COR-L47 (cell line): ENCODE measurements at places on chromosomes 2 and 18.

GRCh38 chr18:57900906-57901435 lies 97.9 kb upstream of the ATP8B1 start:
- no peak for DNase-seq

- DNase-seq: no peak
These were observed 111.4 kb downstream of the NFATC1 start for GRCh38 chr18:79507076-79507545.

DNA sequence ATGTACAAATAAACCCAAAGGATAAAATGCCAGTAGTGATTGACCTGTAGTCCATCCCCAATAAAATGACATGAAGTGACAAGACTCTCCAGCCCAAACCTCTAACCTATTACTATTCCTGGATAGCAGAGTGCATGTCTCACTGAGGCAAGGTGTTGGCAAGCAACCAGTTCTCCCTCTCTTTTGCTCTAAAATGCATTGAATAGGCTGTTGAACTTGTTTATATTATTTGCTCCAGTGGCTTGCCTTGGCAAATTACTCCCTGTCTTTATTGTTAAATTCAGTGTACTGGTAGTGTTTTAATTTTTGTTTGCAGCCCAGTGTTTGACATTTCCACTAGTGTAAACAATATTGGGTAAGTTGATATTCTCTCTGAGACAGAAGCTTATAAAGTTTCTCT lies 70.5 kb downstream of the CSRNP3 start:
- peak; percentile 72 for DNase-seq

GRCh38 chr2:177525351-177525924 lies 132.9 kb downstream of the AGPS start:
- no peak for DNase-seq

DNA sequence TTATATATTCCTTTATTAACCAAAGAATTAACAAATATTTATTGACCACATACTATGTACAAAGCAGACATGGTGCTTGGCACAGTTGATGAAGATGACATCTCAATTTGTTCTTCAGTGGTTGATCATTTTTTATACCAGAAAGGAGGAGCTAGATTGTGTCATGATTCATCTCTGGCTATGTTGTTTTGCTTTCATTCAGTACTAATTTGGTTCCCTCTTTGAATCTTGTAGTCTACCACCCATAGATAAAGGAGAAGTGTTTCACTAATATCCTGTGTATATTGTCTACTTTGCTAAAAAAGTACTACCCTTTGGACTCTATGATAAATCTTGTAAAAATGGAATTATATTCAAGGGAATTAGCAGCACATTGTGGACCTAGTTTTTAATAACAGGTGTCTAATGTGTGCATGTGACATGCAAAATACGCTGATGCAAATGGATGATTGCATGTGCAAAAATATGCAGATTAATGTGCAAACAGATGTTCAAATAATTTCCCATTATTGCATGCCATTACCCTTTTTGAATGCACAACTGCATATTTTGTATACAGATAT lies 313.2 kb upstream of the ZEB2 start:
- DNase-seq: no peak

- no peak for DNase-seq
These were observed 28.5 kb upstream of the MLPH start for GRCh38 chr2:237458519-237458918.

GRCh38 chr2:177543007-177543760 lies 150.6 kb downstream of the AGPS start:
- no peak for DNase-seq

GRCh38 chr2:239675826-239676715 lies 275.3 kb upstream of the HDAC4 start:
- DNase-seq: no peak

- DNase-seq: no peak
These were observed 166.4 kb downstream of the TMEM247 start for GRCh38 chr2:46645681-46646162.

DNA sequence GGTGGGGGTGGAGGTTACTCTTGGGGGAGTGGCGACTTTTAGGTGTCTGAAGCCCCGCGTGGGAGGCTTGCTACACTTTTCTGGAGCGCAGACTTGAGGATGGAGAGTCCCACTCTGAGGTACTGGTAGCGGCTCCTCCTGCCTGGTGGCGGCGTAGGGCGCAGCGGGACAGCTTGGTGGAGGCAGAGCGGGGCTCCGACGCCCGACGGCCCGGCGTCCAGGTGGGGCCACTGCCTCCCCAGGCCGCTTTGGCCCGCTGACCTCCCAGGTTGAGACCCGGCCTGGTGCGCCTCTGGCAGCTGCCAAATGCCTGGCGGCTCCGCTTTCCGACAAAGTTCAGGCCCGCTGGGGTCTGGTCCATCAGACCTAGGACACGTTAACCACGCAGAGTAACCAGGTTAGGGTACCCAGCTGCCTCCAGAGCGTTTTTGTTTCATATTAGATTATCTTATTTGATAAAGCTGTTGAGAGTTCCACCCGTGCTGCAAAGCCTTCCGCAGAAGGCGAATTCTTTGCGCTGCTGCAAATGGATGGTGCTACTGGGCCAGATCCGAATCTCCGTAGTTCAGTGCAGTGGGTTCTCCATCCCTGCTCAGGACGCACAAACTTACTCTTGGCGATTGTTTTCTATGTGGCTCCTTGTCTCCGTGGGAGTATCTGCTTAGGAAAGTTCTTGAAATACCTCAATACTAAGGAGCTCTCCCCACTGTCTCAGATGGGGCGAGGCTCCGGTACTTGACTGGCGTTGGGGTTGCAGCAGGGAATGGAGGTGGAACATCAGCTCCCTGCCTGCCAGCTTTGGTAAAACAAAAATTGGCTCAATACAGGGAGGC lies 405.9 kb downstream of the XIRP2 start:
- peak; percentile 9 for DNase-seq

- no peak for DNase-seq
These were observed 3.4 kb downstream of the FANCL start for GRCh38 chr2:58237741-58238140.

- DNase-seq: no peak
These were observed 381.8 kb downstream of the CPS1 start for GRCh38 chr2:210938228-210938627.

GRCh38 chr18:63140997-63141777 lies 178.4 kb downstream of the BCL2 start:
- no peak for DNase-seq

DNA sequence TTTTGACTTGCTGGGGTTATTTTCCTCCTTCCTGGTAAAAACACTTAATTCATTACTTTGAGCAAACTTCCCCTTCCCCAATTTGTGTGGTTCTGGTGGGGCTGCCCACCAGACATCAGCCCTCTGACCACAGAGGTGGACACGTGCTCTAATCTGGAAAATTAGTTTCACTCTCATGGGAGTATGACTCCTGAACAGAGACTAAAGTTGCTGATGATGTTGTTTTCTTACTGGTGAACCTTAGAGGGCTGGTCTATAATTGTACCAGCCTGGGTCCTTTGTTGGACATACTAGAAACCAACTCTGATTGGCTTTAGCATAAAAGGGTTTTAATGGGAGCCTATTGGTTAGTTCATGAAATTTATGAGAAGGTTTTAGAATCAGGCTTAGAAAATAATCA lies 54.1 kb upstream of the ACYP2 start:
- DNase-seq: no peak

DNA sequence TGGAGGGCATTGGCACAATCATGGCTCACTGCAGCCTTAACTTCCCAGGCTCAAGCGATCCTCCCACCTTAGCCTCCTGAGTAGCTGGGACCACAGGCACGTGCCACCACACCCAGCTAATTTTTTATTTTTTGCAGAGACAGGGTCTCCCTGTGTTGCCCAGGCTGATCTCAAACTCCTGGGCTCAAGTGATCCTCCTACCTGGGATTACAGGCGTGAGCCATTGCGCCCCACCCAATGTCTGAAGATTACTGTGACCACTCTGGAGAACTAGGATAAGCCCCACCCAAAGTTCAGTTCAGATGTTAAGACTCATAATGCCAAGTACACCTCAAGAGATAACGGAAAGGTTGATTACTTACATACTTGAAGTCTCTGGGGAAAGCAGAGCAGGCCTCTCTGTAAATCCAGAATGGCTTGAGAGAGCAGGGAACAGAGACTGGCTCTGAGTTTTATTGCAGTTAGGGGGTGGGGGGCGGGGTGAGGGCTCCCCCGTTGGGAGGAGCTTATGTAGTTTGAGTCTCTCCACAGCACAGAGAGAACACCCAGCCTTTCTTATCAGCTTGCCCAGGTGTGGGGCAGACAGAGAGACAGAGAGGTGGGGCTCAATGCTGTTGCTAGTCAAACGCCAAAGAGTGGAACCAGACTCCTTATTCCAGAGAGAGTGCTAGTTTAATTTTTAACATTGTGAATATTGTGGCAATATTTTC lies 26.5 kb upstream of the ERICH2 start:
- DNase-seq: no peak

- no peak for DNase-seq
These were observed 262.8 kb downstream of the DYSF start for GRCh38 chr2:71715951-71716696.

DNA sequence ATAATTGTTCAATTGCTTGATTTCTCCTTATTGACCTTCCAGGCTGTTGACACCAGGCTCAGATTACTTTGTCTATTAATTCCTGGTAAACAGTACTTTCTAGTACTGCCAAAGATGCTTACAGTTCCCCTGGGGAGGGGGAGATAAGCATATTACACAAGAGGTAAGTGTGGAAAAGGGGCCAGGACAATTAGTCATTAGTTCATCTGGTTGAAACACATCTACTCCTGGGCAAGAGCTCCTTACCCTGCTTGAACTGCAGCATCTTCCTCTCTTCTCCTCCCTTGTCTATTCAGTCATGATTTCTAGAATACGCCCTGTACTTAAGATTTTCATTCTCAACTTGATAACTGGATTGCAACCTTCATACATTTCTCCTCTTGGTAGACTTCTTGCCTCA lies 10.4 kb upstream of the SPATS2L start:
- no peak for DNase-seq

DNA sequence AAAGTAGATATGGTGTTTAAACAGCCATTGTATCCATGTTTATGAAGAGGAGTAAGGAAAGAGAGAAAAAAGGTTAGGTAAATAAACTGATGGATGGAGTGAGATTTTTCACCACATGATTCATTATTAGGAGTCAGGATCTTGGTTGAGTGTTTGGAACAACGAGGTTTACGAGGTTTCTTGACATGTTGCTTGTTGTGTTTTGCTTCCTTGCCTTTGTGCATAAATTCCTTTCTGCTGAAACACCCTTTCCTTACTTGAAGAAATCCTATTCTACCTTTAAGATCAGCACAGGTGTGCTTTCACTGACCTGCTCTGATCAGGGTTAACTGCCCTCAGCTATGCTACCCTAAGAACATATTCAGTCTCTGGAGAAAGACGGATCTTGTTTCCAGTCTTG lies 66.6 kb downstream of the EFEMP1 start:
- DNase-seq: no peak

- no peak for DNase-seq
These were observed 93.1 kb downstream of the MBP start for GRCh38 chr18:77039196-77040130.

DNA sequence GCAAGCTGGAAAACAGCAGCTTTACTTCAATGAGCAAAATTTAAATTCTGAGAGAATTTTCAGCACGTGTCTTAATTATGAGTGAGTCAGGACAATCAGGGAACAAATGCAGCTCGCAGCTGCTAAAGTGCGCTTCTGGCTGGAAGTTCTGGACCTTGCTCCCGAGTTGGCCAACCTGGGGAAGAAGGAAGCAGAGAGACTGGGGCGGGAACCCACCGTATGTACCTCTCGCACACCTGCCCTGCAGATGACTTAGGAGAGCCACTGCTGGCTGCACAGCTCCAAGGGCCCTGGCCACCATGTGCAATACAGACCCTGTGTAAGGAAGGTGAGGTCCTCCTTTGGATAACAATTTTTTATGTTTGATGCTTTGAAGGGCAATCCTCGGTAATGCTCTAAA lies 42.4 kb downstream of the REEP1 start:
- DNase-seq: no peak

- DNase-seq: no peak
These were observed 154.6 kb upstream of the REV1 start for GRCh38 chr2:99644419-99644787.

DNA sequence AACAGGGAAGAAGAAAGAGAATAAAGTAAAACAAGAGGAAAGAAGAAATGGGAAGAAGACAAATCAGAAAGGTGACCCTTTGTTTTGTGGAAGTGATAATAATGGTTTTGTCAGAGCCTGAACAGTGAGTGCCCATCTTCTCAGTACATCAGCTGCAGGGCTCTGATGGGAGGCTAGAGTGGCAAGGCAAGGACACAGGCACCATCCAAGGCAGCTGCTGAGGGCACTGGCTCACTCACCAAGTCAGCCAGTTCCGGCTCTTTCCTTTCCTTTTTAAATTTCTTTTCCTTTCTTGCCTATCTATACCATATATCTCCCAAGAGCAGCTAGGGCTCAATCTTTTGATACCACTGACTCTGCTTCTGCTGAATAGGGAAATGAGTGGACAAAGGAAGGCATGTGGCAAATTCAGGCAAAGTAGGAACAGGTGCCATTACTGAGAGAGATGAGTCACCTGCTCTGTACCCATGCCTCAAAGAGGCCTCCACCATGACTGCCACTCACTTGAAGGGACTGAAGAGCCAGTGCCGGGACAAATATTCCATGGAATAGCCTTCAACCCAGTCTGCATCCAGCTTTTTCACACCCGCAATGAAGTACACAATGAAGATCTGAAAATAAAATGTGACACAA lies 6.2 kb downstream of the GGCX start:
- no peak for DNase-seq

DNA sequence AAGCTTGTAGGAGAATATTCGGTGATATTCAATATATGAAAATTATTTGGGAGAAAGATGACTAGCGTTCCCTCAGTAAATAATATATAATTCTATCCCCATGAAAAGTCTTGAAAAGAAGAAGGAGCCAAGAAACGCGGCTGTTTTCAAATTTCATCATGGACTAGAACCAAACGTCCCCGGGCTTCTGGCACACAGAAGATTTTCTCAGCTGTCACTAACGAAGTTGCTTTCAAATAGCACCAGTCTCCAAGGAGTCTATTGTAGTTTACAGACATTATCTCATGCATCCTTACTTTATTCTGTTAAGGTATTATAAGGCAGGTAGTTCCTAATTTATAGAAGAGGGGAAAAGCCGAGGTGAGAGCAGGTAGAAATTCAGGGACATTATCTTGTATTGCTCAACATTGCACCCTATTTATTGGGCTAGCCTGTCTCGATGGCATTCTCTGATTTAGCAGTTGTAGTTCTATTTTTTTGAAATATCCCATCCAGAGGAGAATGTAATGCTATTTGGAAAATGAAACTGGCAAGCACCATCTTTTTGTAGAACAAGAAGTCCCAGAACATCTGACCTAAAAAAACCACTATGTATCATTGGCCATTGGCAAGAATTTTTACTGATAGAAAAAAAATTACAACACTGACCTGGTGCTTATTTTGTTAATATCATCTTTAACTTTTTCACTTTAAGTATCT lies 198.1 kb upstream of the RASGRP3 start:
- no peak for DNase-seq
